ENCODE measurements at places on chromosomes 1 and 21.

- no peak overlapping the region for H3K4me3 ChIP-seq
- no peaks in the 10 kb centered on the region for H3K4me1 ChIP-seq
- H3K36me3 ChIP-seq = no peaks in the 10 kb centered on the region
- no peak for DNase-seq
- H3K27me3 ChIP-seq = no peaks in the 10 kb centered on the region
- no peak overlapping the region for H3K27ac ChIP-seq
Measured at GRCh38 chr1:98500324-98500723, 161.2 kb upstream of the SNX7 start.

DNA sequence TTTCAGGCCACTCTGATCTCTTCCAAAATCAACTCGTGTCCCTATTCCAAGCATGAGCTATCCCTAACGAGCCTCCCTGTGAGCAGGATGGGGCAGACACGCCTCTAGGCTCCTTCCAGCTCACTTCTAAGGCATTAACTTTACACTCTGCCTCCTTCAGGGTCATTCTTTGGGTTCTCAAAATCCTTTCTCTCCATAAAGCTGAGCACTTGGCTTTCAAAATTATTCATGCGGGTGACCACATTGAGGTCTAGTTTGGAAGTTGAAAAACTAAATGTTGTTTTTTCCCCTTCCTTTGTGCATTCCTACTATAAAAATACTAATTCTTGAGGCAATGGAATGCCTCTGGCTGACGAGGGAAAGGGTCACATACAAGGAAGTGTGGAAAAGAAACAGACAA, 33.5 kb upstream of the BMP8B start:
- H3K4me3 ChIP-seq = no peak overlapping the region
- peaks cover 37% of the 10 kb centered on the region for H3K27me3 ChIP-seq
- H3K27ac ChIP-seq = no peak overlapping the region
- no peaks in the 10 kb centered on the region for H3K36me3 ChIP-seq
- peaks cover 12% of the 10 kb centered on the region for H3K4me1 ChIP-seq

DNA sequence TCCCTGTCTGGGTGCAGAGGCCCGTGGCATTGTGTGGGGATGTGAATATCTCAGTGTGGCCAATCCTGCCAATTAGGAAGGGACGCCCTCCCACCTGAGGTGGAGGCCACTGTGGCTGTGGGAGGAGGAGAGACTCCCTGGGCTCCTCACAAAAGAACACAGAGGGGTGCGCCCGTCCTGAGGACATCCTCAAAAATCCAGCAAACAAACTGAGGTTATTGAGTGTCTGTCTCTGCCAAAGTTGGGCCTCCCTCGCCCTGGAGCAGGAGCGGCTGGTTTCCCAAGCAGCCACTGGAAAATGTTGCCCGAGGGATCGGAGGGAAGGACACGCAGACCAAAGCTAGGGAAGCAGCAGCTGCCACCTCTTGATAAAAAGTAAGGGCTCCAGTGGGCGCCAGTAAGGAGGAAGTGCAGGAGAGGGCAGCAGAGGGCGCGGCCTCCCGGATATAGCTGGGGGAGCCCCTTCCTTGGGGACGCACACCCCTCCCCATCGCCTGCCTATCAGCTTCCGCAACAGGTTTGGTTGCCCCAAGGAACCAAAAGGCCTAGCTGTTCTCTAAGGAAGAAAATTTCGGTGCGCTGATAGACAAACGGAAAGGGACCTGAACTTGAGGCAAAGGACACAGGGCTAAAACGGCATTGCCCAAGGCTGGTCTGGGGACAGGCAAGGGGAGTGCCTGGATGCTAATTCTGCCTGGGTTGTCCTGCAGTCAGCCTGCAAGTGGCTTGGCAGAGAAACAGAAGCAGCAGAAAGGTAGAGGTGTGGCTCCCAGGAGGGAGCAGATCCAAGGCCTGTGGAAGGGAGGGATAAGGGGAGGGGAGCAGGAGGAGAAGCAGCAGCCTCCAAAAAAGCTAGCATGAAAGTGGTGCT, 1.7 kb upstream of the GRIK3 start:
- DNase-seq = no peak
- H3K36me3 ChIP-seq = no peaks in the 10 kb centered on the region
- H3K27me3 ChIP-seq = peaks cover 73% of the 10 kb centered on the region

GRCh38 chr1:73331726-73332125, 866.2 kb downstream of the LRRIQ3 start:
- DNase-seq = no peak
- no peaks in the 10 kb centered on the region for H3K4me1 ChIP-seq
- H3K27me3 ChIP-seq = no peaks in the 10 kb centered on the region
- H3K36me3 ChIP-seq = no peaks in the 10 kb centered on the region
- no peak overlapping the region for H3K4me3 ChIP-seq

GRCh38 chr1:56505792-56506743, 73.3 kb downstream of the PLPP3 start:
- no peak for DNase-seq
- no peaks in the 10 kb centered on the region for H3K4me1 ChIP-seq
- no peaks in the 10 kb centered on the region for H3K27me3 ChIP-seq
- no peak overlapping the region for H3K27ac ChIP-seq
- no peak overlapping the region for H3K4me3 ChIP-seq
- H3K36me3 ChIP-seq = no peaks in the 10 kb centered on the region

GRCh38 chr1:233509526-233509925, 104.4 kb upstream of the KCNK1 start:
- peaks cover 3% of the 10 kb centered on the region for H3K27me3 ChIP-seq
- no peaks in the 10 kb centered on the region for H3K36me3 ChIP-seq
- H3K4me1 ChIP-seq = no peaks in the 10 kb centered on the region
- no peak for DNase-seq
- H3K4me3 ChIP-seq = no peak overlapping the region

GRCh38 chr1:93323185-93323820, 22.4 kb upstream of the DR1 start:
- no peaks in the 10 kb centered on the region for H3K27me3 ChIP-seq
- no peak for DNase-seq
- no peak overlapping the region for H3K4me3 ChIP-seq

DNA sequence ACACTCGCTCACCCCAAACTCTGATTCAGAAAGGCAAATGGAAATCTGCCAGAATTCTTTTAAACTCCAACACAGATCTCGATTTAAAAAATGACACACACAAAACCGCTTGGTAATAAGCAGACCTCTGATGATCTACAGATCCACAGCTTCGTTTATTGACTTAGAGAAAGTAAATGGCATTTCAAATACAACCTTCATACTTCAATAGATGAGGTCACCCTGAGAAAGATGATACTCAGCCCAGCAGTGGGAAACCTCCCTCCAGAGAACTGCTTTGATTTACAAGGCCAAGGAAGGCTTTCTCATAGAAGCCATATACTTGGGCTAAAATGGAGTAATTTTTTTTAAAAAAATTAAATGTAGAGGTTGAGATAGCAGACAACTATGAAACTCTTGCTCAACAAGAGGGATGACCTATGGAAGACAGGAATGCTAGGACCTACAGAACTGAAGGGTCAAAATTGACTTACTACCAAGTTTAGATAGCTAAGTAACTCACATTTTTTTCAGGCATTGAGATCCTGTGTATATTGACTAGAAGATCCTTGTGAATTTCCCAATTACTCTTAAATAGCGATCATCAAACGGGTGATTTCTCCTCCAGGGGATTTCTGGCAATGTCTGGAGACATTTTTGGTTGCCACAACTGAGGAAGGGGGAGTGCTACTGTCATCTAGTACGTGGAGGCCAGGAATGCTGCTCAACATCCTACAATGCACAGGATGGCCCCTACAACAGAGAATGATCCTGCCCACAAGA, 143.9 kb downstream of the CLIC6 start:
- peaks cover 57% of the 10 kb centered on the region for H3K4me1 ChIP-seq
- H3K36me3 ChIP-seq = peaks cover 25% of the 10 kb centered on the region
- no peak overlapping the region for H3K4me3 ChIP-seq
- H3K27ac ChIP-seq = no peak overlapping the region
- H3K27me3 ChIP-seq = no peaks in the 10 kb centered on the region

DNA sequence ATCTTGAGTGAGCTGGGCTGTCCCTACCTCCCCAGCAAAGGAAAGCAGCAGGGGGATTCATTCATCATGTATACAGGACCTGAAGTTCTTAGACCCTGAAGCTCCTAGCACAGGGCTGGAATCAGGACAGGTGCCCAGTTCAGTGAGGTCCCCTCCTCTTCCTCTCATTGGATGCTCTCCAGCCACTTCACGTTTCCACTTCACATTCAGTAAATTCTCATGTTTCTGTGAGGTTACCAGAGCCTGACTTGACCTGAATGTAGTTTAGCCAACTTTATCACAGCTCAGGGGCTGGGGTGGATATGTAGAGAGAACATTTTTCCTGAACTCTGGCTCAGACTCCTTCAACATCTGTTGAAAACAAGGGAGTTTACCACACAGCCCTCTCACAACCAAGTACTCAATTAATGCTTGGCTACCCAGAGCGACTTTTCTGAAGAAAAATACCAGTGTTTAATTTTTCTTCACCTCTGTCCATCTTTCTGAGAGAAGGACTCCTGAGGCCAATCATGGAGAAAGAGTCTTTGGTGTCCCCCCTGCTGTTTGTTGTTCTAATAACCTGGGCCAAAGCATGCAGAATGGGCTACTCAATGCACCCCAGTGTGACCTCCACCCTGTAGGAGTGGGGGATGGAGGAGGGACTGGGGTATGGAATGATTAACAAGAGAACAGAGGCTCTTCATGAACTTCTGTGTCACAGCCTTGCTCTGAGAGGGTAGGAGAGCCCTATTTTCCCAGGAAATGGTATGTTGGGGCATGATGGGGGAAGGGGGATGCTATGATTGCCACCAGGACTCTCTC, 108.3 kb upstream of the FGGY start:
- no peak for DNase-seq
- no peak overlapping the region for H3K27ac ChIP-seq
- H3K4me3 ChIP-seq = no peak overlapping the region
- no peaks in the 10 kb centered on the region for H3K36me3 ChIP-seq
- H3K27me3 ChIP-seq = no peaks in the 10 kb centered on the region

GRCh38 chr1:169019419-169020058, 87.0 kb upstream of the ATP1B1 start:
- H3K36me3 ChIP-seq = no peaks in the 10 kb centered on the region
- DNase-seq = no peak
- H3K27me3 ChIP-seq = no peaks in the 10 kb centered on the region
- H3K4me1 ChIP-seq = peaks cover 2% of the 10 kb centered on the region
- no peak overlapping the region for H3K27ac ChIP-seq

DNA sequence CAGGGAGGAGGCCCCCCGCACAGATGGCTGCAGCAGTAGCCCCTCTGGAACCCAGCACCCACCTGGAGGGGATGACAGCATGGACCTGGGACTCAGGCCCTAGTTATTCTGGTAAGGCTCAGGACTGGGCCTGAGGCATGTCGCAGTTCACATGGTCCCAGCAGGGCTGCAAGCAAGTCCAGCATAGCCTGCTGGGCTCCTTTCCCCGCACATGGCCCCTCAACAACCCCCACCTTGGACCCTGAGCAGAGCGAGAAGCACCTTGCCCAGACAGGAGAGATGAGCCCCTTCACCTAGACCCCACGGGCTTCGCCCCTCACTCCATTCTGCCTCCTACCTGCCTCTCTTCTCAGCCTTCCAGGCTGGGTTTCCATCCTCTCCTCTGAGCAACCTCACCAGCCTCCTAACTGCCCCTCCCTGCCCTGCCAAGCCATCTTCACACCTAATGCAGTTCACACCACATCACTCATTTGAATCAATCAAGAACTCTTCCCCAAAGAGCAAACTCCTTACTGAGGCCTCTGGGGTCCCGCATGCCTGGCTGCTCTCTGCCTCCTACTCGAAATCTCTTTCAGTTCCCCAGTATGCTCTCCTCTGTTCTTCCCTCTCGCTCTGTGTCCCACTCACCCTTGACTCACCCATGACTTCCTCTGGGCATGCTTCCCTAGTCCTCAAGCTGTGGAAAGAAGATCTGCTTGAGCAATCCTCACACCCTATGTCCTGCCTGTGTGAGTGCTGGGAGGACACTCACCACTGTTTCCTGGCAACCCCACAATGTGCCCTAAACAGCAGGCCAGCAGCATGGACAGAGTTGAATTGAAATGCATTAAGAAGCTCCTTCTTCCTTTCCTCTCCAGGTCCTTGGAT, 9.4 kb upstream of the THEMIS2 start:
- peak overlapping the region; percentile 32 for H3K27ac ChIP-seq
- no peaks in the 10 kb centered on the region for H3K36me3 ChIP-seq
- no peak for DNase-seq
- H3K27me3 ChIP-seq = no peaks in the 10 kb centered on the region
- peaks cover 46% of the 10 kb centered on the region for H3K4me1 ChIP-seq

- H3K27ac ChIP-seq = peak overlapping the region; percentile 88
- H3K36me3 ChIP-seq = peaks cover 8% of the 10 kb centered on the region
- H3K4me1 ChIP-seq = peaks cover 46% of the 10 kb centered on the region
- DNase-seq = no peak
- H3K27me3 ChIP-seq = no peaks in the 10 kb centered on the region
Measured at GRCh38 chr1:160838888-160839287, 23.8 kb downstream of the CD244 start.

DNA sequence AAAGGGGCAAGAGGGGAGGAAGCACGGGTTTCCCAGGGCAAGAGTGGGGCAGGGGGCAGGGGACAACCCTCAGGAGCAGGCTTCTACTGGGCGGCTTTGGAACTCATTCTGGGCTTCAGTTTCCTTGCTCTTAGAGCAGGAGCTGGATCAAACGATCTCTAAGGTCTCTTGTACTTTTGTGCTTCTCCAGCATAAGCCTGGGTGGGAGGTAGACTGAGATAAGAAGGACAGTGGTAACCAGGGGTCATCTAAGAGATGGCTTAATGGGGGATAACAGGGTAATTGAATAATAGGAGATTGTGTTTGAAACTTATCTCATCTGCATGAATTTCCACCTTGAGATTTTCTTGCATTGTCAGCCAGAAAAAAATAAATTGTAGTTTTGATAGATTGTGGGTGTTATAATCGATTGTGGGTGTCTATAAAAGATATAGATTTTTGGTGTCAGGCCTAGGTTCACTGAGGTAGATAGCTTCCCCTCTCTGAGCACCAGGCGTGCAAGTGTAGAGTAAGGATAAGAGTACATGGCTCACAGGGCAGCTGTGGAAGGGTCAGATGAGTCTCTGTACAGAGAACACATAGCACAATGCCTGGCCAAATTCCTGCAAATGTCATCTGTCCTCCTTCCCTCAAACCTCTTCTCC, 68.0 kb downstream of the CD58 start:
- H3K4me3 ChIP-seq = no peak overlapping the region
- peaks cover 20% of the 10 kb centered on the region for H3K4me1 ChIP-seq
- H3K36me3 ChIP-seq = no peaks in the 10 kb centered on the region

- peaks cover 7% of the 10 kb centered on the region for H3K4me1 ChIP-seq
- H3K36me3 ChIP-seq = no peaks in the 10 kb centered on the region
- peak; percentile 35 for DNase-seq
- no peak overlapping the region for H3K27ac ChIP-seq
Measured at GRCh38 chr1:204941421-204942338, 71.0 kb downstream of the NFASC start.

GRCh38 chr1:36160388-36160948, 4.5 kb downstream of the MAP7D1 start:
- DNase-seq = no peak
- H3K27ac ChIP-seq = peak overlapping the region; percentile 89
- H3K4me1 ChIP-seq = peaks cover 80% of the 10 kb centered on the region
- no peaks in the 10 kb centered on the region for H3K36me3 ChIP-seq

DNA sequence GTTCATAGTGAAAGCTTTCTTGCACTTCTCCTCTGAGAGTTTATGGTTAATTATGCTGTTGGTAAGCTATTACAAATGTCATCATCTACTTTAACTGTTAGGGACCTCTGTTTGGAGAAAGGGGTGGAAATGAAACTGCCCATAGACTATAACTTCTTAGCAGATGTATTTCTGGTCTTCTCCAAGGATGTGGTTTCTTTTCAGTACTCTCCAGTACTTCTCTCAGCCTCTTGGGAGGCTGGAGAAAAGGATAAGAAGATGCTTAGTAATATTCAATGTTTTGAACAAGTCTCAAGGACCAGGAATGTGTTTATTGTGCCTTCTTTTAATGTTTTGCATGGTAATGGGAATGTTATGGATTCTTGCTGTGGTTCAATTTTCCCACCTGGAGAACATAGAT, 60.4 kb downstream of the LAMC2 start:
- no peak for DNase-seq
- H3K27ac ChIP-seq = no peak overlapping the region
- H3K4me1 ChIP-seq = no peaks in the 10 kb centered on the region
- H3K36me3 ChIP-seq = no peaks in the 10 kb centered on the region
- H3K4me3 ChIP-seq = no peak overlapping the region
